MG63 (cell line): ENCODE measurements at places on chromosomes 4 and X. TPM values are rescaled to one million over a fixed set of nuclear protein-coding genes. Genes with fewer than 3 reads are reported as not detected.

DNA sequence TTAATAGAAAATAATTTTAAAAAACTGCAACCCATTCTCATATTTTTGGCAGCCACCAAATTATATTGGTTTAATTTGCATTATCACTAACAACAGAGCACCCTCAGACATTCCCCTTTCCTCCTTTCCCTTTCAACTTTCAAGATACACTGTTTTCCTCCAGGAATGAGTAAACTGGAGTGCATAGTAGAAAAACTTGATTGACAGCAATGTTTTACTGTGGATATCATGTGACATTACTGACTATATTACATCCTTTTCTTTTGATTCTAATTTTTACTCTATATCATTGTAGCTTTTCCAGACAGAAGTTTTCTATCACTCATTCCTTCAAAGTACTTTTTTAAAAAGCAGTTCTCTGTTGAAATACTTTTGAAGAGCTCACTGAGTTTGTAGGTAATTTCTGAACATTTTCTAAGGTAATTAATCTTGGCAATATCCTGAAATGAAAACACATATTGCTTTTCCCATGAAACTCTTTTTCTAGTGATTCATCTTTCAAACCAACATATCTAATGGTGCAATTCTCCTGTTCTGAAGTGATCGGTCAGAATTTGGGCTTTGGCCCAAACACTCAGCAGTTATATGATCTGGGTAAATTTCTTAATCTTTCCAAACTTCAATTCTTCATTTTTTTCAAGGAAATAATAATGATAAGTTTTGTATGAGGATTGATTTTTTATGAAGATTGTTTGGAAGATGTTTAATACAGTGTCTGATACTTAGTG, 920.4 kb upstream of the EPHA5 start:
- DNase-seq, result no peak

GRCh38 chr4:73821325-73821724, 15.2 kb upstream of the CXCL6 start:
- no peak for DNase-seq

DNA sequence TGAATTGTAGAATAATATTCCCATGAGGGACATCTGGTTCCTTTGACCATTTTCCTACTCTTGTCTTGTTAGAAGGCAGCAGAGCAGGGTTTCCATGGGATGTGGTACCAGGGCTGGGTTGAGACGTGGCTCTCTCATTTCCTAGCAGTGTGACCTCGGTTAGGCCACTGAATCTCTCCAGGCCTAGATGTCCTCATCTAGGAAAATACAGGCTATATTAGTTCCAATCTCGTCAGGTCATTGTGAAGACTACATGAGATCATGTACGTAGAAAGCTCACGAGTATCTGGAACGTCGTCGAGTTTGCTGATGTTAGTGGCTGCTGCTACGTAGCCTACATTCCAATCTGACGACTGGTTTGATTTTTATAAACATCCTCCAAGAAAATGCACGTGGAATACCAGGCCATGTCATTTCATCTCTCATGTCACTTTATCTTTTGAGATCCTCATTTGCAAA, 278.2 kb upstream of the GATB start:
- DNase-seq, result peak; percentile 20

GRCh38 chrX:129622757-129623301, 31.9 kb downstream of the APLN start:
- DNase-seq, result no peak

- DNase-seq, result no peak
Measured at GRCh38 chr4:175873707-175874106, 61.6 kb upstream of the GPM6A start.

DNA sequence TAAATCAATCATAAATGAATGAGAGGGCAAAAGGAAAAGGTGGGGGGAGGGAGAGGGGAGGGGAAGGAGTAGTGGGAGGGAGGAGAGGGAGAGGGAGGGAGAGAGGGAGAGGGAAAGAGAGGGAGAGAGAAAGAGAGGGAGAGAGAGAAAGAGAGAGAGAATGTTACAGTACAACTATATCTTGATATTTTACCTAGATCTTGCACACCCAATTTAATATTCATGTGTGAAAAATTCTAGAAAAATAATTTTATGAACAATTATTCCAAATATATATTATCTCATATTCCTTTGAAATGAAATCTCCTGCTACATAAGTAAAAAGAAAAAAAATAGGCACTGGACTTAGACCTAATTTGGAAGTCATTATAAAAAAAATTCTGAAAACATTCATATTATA, 120.0 kb downstream of the SCLT1 start:
- DNase-seq, result no peak

Gene CC2D2A
- 1.2 and 1.8 TPM in 2 replicates for total RNA-seq

Gene SOD3
- total RNA-seq, result not detected in 2 replicates
